ENCODE measurements at places on chromosomes 7 and 10. TPM values are rescaled to one million over a fixed set of nuclear protein-coding genes. Genes with fewer than 3 reads are reported as not detected.

Gene ZNF117
- 1.7 TPM for total RNA-seq

Gene NCAPG2
- 32.4 TPM for total RNA-seq

Gene LBX1
- under 0.01 TPM for total RNA-seq

Gene ANKRD7
- 0.89 TPM for total RNA-seq

Gene ATXN7L1
- 2.2 TPM for total RNA-seq

Gene ECHS1
- 105 TPM for total RNA-seq

Gene LDB3
- 0.15 TPM for total RNA-seq

Gene WEE2
- total RNA-seq, result not detected

Gene GLI3
- total RNA-seq, result 3.3 TPM

Gene AFAP1L2
- total RNA-seq, result 1.9 TPM

Gene GBF1
- 40.2 TPM for total RNA-seq

Gene ERVW-1
- total RNA-seq, result not detected

Gene CCDC172
- total RNA-seq, result not detected

Gene NACAD
- total RNA-seq, result 3.6 TPM

Gene PNLIPRP3
- total RNA-seq, result not detected

Gene PPP2R2D
- total RNA-seq, result 21.5 TPM

Gene RAB19
- total RNA-seq, result not detected

Gene EEF1AKMT2
- 20.1 TPM for total RNA-seq

Gene IL15RA
- 6.1 TPM for total RNA-seq

Gene SLC26A3
- not detected for total RNA-seq

Gene OR9A2
- not detected for total RNA-seq

Gene ADCYAP1R1
- total RNA-seq, result not detected

Gene ITGB1
- total RNA-seq, result 1,114 TPM

Gene CAV2
- total RNA-seq, result 92.9 TPM

Gene CALD1
- total RNA-seq, result 98.3 TPM

Gene POLR2J2
- 0.17 TPM for total RNA-seq

Gene SDK1
- total RNA-seq, result 4.9 TPM

Gene CALML3
- not detected for total RNA-seq

Gene ADARB2
- total RNA-seq, result not detected
